ENCODE measurements at places on chromosomes 1 and 21.

GRCh38 chr1:15371610-15372545 lies 37.8 kb upstream of the EFHD2 start:
- DNase-seq, result no peak

DNA sequence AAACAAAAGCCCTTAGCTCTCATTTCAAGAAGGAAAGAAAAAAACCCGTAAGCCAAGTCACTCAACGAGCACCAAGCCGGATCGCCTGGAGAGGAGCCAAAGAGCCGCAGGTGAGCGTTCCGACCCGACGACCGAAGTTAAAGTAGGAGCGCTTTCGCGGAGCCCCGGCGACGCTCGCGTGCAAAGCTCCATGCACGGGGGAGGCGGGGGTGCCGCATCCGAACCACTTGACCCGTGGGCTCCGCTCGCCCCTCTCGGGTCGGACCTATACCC lies 382 bp downstream of the GPBP1L1 start:
- peak; percentile 92 for DNase-seq

DNA sequence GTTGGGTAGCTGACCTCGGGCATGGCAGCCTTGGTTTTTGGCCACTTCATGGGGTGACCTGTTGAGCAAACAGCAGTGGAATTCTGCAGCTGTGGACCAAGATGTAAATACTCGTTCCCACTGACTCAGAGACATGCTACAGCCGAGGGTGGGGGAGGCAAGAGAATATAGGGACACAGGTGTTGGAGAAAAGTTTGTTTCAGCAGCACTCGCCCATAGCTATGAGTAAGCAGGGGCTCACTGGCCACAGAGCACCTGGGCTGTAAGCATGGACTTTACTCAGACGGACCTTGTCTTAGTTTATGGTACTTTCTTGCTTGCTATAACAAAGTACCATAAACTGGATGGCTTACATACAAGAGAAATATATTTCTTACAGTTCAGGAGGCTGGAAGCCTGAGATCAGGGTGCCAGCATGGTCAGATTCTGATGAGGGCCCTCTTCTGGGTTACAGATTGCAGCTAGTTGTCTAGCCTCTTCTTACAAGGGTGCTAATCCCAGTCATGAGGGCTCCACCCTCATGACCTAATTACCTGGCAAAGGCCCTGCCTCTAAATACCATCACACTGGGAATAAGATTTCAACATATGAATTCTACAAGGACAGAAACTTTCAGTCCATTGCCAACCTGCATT lies 437.2 kb upstream of the DAB1 start:
- DNase-seq, result no peak

DNA sequence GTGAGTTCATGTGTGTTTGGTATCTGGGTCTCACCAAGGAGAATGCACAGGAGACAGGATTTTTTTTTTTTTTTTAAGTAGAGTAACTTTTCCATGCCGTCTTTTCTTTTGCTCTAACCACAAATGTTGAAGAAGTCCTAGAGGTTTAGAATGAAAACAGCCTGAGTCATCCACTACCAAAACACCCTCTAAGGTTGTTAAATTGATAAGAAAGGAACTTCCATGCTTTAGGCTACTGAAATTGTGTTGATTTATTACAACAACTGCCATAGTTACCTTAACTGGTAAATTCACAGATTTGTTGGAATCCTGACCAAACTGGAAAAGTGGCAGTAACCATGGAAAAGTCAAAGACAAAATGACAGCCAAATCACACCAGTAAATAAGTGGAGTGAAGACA lies 375.6 kb downstream of the AMY1C start:
- DNase-seq, result no peak

DNA sequence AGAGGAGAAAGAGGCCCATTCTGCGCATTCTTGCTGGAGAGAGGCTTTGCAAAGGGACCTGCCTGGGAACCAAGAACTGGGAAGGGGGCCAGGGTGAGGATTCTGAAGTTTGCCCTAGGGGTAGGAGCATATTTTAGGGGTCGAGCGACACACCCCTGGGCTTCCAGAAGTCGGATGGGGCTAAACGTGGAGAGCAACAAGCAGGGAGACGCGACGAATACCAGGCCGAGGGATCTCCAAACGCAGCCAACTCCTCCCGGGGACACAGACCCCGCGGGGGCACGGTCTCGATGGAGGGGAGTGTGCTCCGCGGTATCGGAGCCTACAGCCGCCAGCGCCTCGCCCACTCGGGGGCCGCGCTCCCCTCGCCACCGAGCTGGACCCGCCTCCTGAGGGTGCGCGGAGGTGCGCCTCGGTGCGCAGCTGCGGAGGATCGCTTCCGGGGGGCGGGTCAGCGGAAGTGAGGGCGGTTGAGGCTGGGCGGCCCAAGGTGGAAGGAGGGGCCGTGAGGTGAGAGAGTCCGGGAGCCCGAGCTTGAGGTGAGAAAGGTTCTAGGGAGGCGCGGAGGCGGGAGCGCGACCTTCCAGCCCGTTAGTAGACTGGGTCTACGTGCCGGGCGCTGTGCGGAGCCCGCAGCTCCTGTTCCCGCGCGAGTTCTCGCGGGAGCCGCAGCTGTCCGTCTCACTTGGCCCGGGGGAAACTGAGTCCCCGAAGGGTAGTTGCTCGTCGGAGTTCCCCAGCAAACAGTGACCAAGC lies at the start of gene MTFR1L:
TSS of gene MTFR1L (plus strand) at position 464 of the 756 bp plus-strand sequence. CDS start 3,151 bp downstream, outside the sequence.
- peak; percentile 95 for DNase-seq

DNA sequence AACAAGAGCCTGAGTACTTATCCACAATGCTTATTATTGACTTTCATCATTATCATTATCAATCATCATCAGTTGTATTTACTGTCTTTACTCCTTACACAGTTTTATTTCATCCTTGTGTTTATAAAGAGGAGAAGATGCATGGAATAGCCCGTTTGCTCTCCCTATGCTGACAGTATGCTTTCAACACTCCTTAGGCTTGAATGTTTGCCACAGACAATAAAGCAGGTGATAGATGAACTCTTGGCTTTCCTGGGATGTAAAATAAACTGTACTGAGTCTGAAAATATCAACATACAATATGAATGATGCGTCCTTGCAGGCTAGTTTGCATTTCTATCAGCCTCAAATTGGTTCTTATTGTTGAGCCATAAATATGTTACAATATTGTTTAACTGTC lies 891.8 kb upstream of the NCAM2 start:
- peak; percentile 14 for DNase-seq

DNA sequence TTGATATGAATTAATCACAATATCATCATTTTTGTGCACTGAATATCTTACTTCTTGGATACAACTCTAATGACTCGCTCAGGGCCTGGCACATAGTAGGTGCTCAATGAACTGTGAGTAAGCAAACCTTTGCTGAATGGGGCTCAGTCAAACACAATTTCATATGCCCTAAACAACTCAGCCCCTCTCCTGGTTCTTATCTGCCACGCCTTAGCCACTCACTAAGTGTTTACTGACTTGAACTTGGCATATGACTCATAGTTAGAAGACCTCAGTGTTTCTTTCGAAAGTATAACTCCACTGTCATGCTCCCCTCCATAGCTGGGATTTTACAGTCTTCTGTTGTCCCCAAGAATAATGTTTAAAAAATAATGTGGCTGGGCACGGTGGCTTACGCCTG lies 4.8 kb upstream of the IFNLR1 start:
- no peak for DNase-seq

DNA sequence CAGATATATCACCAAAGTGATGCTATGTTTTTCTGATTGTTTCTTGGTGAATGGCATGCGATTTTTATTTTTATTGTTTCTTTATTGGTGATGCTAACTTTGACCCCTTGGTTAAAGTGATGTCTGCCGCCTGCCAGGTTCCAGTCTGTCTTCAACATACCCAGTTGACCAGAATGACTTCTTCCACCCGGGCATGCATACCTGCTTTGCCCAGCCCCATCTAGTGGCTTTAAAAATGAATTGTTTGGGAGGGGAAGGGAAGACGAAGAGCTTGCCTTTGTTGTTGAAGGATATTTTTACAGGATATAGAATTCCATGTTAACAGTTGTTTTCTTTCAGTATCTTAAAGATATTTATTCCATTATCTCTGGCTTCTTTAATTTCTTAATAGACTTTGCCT lies 65.1 kb downstream of the ATG4C start:
- no peak for DNase-seq

- no peak for DNase-seq
These were observed 17.7 kb downstream of the GNB1 start for GRCh38 chr1:1873186-1873585.

GRCh38 chr1:195195423-195196057 lies 1412.7 kb downstream of the KCNT2 start:
- DNase-seq, result no peak

DNA sequence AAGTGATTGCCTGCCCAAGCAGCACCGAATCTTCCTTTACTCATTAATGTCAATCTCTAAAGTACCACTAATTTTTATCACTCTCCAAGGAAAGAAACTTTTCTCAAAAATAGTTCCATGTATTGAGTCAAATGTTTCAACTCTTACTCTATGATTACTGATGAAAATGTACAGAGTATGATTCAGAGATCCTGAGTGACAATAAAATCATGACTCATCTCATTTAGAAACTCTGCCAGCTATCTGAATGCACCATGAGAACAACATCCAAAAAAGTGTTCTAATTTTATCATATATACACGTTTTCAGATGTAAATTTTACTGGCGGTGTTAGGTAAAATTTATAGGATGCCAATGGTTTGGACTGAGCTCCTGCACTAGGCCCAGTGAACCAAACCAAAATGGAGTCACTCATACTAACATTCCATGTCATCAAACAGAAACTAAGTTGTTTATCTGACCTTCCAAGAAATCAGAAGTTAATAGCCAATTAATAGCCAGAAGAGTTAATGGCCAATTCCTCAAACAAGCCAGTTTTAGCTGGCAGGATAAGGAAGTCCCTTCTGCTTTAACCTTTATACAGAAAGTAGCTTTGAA lies 22.6 kb downstream of the PLPPR5 start:
- no peak for DNase-seq

DNA sequence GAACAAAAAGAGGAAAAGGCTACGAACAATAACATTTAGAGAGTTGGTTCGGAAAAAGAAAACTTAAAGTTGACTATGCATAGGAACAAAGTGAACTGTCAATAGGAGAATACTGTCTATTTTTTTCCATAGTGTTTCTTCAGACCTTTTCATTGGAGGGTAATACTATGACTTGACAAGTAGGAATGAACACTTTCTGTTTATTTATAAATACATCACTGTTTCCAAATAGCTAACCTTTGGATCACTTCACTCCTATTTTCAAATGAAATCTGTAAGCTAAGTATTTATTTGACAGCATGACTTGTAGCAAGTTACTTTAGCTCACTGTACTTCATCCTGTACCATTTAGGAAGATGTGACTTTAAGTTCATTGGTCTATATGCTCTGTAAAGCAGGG lies 221.3 kb downstream of the COL24A1 start:
- DNase-seq, result no peak

- DNase-seq, result no peak
These were observed 18.5 kb downstream of the CLCA1 start for GRCh38 chr1:86487131-86487810.

DNA sequence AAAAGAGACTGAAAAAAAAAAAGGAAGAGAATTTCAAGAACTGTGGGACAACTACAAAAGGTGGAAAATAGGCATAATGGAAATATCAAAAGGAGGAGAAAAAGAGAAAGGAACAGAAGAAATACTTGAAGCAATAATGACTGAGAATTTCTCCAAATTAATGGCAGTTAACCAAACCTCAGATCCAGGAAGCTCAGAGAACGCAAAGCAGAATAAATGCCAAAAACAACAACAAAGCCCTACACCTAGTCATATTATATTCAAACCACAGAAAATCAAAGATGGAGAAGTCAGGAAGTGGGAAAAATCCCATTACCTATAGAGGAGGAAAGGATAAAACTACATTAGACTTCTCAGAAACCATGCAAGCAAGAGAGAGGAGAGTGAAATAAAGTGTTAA lies 20.7 kb upstream of the AHCYL1 start:
- no peak for DNase-seq

DNA sequence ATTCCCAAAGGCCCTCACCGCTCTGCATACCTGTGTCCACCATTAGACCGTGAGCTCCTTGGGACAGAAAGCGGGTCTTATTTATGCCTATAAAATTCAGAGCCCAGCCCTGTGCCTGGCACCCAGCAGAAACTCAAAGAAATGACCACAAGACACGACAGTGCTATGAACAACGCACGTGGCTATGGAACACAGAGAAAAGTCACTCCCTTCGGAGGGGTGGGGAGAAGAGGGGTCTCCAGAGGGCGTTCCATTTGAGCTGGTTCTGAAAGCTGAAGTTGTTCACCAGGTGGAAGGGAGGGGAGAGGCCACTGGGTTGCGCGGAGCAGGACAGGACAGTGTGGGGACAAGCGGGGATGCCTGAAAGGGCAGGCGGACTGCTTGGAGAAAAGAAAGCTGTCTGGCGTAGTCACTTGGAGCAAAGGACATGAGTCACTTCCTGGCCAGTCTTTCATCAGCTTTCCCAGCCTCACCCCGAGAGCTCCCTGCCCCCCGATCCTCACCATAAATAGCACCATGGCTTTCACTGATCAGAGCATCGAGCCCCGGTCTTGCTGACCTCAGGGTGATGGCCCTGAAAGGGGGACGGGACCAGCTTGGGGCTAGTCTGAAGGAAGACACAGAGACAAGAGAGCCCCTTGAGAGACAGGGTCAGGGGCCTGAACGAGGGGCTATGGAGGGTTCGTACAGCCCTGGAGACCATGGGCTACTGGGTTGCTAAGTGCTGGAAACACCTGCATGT lies 28.5 kb downstream of the ECE1 start:
- DNase-seq, result peak; percentile 68

DNA sequence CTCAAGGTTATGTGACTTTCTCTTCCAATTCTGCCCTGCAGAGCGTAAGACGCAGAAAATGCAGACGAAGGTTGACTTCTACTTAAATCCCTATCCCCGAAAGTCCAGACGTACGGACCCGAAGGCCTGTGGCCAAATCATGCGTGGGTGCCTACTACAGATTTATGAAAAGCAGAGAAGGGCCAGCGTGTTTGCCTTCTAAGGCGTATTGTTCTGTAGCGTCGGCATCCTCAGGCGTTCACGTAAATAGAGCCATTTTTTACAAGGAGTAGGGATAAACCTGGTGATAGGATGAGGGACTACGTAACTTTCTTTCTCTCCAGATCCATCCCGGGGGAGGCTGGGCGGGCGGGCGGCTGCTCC lies 222 bp upstream of the GIPC2 start:
- no peak for DNase-seq

GRCh38 chr1:235068158-235069121 lies 60.2 kb downstream of the TOMM20 start:
- DNase-seq, result peak; percentile 76

- DNase-seq, result no peak
These were observed at the start of gene SEC16B for GRCh38 chr1:177969825-177970371. Gene SEC16B (minus strand): TSS chr1:177970058. CDS start chr1:177967981, 2,077 bp downstream.

- DNase-seq, result peak; percentile 84
These were observed 4.0 kb downstream of the S100A16 start for GRCh38 chr1:153608742-153609584.

GRCh38 chr1:37753473-37754321 lies 11.2 kb downstream of the EPHA10 start:
- no peak for DNase-seq

GRCh38 chr21:39599191-39599970 lies 13.4 kb upstream of the B3GALT5 start:
- peak; percentile 68 for DNase-seq

GRCh38 chr1:150661156-150661555 lies 31.7 kb upstream of the ENSA start:
- DNase-seq, result no peak

GRCh38 chr1:86388777-86389176 lies 7.3 kb downstream of the ODF2L start:
- DNase-seq, result no peak

All from kidney (tissue), 22 donors.